ENCODE measurements at places on chromosomes 7 and 10. TPM values are rescaled to one million over a fixed set of nuclear protein-coding genes. Genes with fewer than 3 reads are reported as not detected.

The FAM25C gene
- 4.7 TPM for total RNA-seq

The MYOF gene
- total RNA-seq, result 219 TPM

The NDUFA5 gene
- 36.1 TPM for total RNA-seq

The MMD2 gene
- total RNA-seq, result not detected

The DYDC2 gene
- 0.06 TPM for total RNA-seq

The ALOX5 gene
- total RNA-seq, result 0.22 TPM

The RBAK gene
- total RNA-seq, result 5.8 TPM

The SEPTIN7 gene
- 190 TPM for total RNA-seq

The RADIL gene
- total RNA-seq, result 1.6 TPM

The PVRIG gene
- not detected for total RNA-seq

The MEST gene
- 42.3 TPM for total RNA-seq

The MRM2 gene
- 54.7 TPM for total RNA-seq

The ITPRID1 gene
- not detected for total RNA-seq

The KEL gene
- not detected for total RNA-seq
